Brain microvascular endothelial cell (primary cell): ENCODE measurements at places on chromosomes 1 and 21.
A peak's percentile ranks its signal among the peaks of the same experiment; 100 is the strongest.

GRCh38 chr1:171868217-171868803, 27.0 kb downstream of the DNM3 start:
- DNase-seq: no peak

GRCh38 chr1:2535981-2536380, 5.9 kb upstream of the HES5 start:
- DNase-seq: no peak

- peak; percentile 8 for DNase-seq
Observed at GRCh38 chr1:116256286-116256649, 116.8 kb upstream of the ATP1A1 start.

DNA sequence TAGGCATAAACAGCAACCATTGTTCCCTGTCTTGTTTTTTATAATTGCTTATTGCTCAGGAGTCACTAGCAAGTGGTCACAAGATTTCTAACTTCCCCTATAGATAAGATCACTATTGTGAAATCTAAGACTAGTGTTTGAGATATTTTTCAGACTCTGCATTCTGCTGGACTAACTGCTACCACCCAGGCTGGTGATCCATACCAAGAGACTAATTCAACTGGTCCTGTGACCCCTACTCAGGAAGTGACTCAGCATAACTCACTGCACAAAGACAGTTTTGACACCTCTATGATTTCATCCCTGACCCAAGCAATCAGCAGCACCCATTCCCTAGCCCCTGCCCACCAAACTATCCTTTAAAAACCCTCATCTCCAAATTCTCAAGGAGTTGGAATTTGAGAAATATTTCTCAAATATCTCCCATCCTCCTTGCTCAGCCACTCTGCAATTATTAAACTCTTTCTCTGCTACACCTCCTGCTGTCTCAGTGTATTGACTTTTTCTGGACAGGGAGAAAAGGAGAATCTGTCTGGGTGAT, 52.7 kb downstream of the TRIM33 start:
- DNase-seq: peak; percentile 91

- DNase-seq: no peak
Observed at GRCh38 chr1:234968451-234968850, 160.2 kb downstream of the TOMM20 start.

DNA sequence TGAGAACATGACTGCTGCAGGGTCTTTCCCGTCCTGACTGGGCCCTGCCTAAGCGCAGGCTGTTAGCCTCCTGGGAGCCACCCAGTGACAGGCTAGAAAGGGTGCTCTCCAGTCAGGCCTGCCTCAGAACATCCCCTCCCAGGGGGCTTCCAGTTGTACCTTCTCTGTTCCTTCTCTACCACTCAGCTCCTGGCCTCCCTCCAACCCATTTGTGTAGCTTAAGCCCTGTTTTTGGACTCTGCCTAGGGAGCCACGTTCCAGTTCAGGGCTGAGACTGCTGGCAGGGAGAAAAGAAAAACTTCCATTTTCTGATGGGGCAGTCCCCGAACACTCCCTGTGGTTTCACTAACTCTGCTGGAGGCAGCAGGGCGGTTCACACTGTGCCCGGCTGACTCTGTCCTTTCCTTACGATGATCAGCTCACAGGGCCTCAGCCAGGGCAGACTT, 15.3 kb upstream of the POU3F1 start:
- no peak for DNase-seq

- peak; percentile 71 for DNase-seq
Observed at GRCh38 chr1:247295274-247295684, 36.4 kb downstream of the ZNF496 start.

DNA sequence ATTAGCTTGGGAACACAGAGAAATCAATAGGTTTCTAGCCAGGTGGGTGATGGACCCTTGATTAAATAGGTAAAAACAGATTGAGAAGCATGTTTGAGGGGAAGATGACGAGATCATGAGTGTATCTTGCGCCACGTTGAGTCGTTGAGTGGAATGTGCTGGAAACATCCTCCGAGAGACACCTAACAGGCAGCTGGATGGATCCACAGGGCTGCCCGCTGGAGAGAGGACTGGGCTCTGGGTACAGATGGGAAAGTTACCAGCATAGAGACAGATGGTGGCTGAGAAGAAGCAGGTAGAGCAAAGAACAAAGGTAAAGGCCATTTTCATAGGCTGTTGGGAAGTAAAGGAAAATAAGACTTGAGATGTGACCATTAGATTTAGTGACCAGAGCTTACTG, 15.6 kb downstream of the BATF3 start:
- DNase-seq: no peak

DNA sequence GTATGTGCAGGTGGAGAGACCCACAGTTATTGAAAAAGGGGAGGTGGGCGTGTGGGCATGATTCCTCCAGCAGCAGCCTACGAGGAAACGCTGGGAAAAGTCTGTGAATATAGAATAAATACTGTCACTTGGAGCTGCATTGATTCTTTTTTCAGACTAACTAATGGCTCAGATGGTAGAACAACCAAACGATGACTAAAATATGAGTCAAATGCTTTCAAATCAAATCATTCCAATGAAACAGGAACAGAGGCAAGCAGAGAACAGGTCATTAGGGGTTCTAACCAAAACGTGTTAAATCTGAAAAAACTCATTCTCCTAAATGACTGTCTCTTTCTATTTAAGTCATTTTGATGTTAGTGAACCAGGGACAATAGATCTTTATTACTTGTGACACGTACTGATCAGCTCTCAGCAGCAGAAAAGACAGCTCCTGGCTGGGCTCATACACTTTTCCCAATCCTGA, 35.1 kb upstream of the SEC16B start:
- DNase-seq: no peak

DNA sequence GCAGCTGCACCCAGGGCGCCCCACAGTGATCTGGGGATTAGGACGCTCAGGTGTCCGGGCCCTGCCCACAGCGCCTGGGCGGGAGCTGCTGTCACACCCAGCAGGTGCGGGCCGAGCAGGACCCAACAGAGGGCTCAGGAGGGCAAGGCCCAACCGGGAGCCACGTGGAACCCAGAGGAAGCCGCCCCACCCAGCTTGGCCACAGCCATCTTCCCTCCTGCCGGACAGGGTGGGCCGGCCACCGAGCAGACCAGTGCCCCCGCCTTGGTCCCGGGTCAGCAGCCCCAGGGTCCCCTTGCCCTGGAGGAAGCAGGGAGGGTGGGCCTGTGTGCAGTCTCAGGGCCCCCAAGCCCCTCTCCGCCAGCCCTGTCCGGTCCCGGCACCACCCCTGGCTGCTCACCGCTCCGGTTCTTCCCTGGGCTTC, 6.3 kb upstream of the TTLL10 start:
- no peak for DNase-seq

GRCh38 chr1:92274939-92275338, 23.8 kb downstream of the GLMN start:
- peak; percentile 35 for DNase-seq

DNA sequence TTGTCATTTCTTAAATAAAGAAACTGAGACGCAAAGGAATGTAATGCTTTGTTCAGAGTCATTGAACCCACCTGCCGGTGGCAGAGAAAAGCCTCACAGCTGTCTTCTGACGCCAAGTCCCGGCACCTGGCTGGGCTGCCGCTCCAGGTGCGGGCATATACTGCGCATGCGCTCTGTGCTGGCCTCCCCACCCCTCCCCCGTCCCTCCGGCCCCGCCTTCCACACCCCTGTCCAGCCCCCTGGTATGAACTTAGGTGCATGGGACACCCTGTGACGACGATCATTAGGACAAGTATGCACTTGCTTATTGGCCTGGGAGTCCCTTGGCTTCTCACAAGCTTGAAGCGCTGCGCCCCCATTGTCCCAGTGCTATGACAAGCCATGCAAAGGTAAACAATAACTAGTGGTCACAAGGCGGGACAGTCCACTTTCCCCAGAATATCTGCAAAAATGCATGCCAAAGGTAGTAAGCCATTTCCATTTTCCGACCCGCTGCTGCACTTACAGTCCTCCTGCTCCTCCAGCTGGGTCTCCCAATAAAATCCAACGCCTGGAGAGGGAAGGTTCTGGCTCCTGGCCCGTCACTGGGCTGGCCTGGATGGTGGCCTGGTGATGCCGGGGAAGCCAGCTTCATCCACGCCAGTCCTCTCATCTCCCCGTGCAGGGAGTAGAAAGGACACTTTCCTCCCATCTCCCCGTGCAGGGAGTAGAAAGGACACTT, 100.4 kb downstream of the PSMG1 start:
- no peak for DNase-seq

- no peak for DNase-seq
Observed at GRCh38 chr21:45010860-45011259, 63.5 kb upstream of the ADARB1 start.

DNA sequence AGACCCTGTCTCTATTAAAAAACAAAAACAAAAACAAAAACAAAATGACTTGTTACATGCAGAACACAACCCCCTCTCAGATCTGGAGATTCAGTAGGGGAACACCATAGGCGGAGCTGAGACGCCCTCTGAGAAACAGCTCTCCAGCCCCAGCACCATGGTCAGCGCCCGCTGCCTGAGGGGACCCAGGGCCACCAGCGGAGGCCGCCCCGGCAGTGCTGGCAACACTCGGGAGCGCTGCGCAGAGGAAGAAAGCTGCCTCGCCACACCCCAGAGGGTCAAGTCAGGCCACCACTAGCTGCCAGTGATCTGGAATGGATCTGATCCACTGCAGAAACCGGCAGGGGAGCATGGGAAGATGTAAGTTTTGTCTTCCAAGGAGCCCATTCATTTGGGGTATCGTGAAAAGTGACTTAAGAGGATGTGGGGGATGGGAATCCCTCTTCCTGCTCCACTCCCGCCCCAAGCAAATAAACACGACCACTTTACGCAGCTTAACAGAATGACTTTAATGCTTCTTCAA, 3.1 kb downstream of the ACTA1 start:
- DNase-seq: peak; percentile 30

DNA sequence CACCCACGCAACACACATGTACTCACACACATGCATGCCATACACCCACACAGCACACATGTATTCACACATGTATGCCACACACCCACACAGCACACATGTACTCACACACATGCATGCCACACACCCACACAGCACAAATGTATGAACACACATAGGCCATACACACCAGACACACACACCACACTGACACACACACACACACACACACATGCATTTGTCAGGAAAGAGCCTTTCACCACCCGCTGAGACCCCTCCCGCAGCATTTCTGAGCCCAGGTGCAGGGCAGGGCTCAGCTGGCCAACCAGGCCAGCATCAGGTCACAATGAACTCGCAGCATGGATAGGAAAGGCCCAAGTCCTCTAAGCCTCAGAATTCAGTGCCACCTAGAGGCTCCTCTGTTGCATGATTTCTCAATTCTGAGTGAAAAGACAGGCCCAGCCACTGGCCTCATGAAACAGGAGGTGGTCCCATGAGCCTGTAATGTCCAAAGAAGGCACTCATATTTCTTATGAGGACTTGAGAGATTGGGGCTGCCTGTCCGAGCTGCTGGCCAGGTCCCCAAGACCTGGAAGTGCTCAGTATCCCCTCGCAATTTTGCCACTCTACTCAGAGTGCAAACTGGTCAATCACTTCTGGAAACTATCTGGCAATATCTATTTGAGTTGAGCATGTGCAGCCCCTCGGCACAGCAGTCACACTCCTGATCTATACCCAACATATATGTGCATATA, 57.3 kb downstream of the PSMG1 start:
- peak; percentile 52 for DNase-seq
